Activated CD4-positive, alpha-beta T cell treated with anti-CD3 and anti-CD28 coated beads for 24 hours (primary cell): ENCODE measurements at places on chromosomes 12 and 14.

DNA sequence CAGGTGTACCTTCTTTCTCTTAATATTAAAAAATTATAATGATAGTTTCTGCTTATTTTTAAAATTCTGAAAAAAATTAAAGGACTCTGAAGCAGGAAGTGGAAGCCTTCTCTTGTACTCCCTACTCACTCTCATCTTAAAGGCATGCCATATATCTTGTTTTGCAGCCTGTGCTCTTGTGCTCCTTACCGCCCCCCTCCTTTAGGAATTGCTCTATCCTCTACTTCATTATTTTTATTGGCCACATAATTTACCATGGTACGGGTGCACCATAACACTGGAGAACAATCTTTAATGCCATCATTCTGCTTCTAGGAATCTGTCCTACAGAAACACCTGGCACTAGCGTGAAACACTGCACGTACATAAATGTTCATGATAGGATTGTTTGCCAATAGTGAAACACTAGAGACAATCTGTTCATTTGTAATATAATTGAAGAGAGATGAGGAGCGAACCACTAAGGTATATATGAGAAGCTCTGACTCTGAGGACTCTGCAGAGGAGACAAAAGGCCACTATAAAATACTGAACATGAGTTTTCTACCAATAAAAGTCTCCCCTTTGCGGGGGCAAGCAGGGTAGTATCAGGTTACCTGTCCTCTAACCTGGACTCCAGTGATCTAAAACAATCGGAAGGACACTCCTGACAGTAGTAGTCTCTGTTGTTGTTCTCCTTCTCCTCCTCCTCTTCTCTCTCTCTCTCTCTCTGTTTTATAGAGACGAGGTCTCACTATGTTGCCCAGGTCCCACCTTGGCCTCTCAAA is 6.3 kb upstream of the NYNRIN start:
- no peak for DNase-seq

GRCh38 chr12:124538194-124539082 is 29.0 kb downstream of the NCOR2 start:
- DNase-seq = no peak

- DNase-seq = no peak
These were observed 34.9 kb downstream of the PPHLN1 start for GRCh38 chr12:42360747-42361403.

DNA sequence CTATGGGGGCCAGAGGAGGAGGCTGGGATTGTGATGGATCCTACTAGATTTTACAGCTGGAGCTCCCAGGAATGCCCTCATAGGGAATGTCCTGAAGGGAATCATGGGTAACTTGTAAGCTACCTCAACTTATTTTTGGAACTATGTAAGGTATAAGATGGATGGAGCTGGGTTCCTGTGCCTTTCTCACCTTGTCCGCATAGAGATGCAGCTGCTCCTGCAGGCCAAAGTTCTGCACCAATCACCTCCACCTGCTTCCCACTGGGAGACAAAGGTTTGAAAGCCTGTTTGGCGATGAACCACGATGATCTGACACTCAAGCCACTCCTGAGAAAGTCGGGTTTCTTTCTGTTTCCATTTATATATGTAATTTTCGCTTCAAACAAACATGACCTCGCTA is 648 bp upstream of the AKAP5 start:
- DNase-seq = no peak

GRCh38 chr12:48423171-48423570 is 49.2 kb upstream of the ANP32D start:
- no peak for DNase-seq

GRCh38 chr12:103392722-103393121 is 103.0 kb downstream of the C12orf42 start:
- DNase-seq = no peak

DNA sequence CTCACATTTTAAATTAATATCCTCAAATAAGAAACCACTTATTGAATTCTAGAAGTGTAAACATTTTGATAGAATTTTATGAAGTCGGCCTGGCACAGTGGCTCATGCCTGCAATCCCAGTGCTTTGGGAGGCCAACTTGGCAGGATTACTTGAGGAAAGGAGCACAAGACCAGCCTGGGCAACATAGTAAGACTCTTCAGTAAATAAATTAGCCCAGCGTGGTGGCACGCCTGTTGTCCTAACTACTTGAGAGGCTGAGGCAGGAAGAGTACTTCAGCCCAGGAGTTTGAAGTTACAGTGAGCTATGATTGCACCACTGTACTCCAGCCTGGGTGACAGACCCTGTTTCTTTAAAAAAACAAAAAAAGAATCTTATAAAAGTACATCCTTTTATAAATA is 8.9 kb upstream of the ZNF410 start:
- DNase-seq = no peak

DNA sequence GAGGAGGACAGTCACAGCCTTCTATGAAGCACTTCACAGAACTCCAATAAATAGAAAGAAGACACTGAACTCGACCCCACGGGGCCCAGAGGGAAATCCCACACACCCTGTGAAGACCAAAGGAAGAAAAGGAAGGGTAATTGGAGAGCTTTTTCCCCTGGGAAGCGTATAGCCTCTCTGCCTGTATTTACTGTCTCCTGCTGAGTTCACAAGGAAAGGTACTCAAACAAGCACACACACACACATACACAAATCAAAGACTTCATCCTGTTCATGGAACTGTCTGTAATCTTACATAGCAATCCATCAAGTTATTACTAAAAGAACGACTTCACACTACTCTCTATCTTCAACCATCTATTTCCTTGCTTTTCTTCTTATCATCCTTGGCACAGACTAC is 15.3 kb downstream of the FOXN3 start:
- no peak for DNase-seq

- DNase-seq = no peak
These were observed 146.1 kb upstream of the NOS1 start for GRCh38 chr12:117507548-117507947.

GRCh38 chr12:71581206-71581605 is 82.4 kb downstream of the ZFC3H1 start:
- DNase-seq = no peak

DNA sequence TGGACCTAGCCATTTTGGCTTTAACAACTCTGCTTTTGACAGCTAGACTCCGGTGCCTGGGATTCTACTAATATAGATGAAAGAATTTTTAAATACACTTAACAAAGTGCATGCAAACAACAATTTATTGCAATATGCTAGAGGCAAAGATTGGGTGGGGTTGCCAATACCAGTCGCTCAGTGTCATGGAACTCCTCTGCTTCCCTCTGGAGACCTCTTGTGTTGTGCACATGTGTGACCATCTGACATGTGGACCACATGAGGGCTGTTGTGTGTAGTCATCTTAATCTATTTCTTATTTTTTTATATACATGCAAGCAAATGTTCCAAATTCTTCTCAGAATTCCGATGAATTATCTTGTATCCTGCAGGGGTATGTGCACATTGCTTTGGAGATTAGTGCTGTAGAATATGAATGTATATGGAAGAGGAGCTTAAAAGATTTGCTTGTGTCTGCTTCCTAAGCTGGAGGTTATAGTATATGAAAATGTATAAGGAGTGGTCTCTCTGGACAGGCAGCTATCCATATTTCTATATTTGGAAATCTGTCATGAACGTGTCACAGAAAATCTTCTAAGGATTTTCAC is 24.2 kb upstream of the STXBP6 start:
- DNase-seq = no peak
